ENCODE measurements at places on chromosomes 4 and X. TPM values are rescaled to one million over a fixed set of nuclear protein-coding genes. Genes with fewer than 3 reads are reported as not detected.
A peak's percentile ranks its signal among the peaks of the same experiment; 100 is the strongest.

GRCh38 chr4:118032691-118033090 is 1.6 kb upstream of the NDST3 start:
- H3K4me3 ChIP-seq, result peak overlapping the region; percentile 48
- no peaks in the 10 kb centered on the region for H3K4me1 ChIP-seq
- no peaks in the 10 kb centered on the region for H3K27me3 ChIP-seq
- no peaks in the 10 kb centered on the region for H3K36me3 ChIP-seq
- no peak for DNase-seq
- H3K27ac ChIP-seq, result peak overlapping the region; percentile 58

- no peak overlapping the region for H3K4me3 ChIP-seq
- DNase-seq, result no peak
- no peak overlapping the region for H3K27ac ChIP-seq
- no peaks in the 10 kb centered on the region for H3K4me1 ChIP-seq
Observed at GRCh38 chrX:7925867-7926472, 1.2 kb downstream of the PNPLA4 start.

The PARM1 gene
- total RNA-seq, result 26.3 TPM

The CWH43 gene
- 11.3 TPM for total RNA-seq

DNA sequence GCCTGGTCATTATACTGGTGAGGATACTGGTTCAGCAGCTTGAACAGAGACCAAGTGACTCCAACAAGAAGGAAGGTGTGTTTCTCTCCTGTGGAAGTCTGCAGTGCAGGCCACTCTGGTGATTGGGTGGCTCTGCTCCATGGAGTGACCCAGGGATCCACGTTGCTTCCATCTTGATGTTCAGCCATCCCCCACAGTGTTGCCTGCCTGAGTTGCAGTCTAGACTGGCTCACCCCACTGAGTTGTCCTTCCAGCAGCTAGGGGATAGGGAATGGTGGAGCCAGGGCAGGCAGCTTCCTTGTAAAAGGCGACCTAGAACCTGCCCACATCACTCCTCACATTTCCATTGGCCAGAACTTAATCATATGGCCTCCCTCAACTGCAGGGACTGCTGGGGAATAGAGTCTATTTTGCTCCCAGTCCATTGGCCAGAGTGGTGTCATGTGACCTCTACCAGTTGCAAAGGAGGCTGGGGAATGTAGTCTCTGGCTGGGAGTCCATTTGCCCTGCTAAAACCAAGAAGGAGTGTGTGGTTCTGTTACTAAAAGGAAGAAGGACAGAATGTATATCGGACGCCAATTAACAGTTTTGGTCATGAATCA is 8.0 kb downstream of the MAN2B2 start:
- H3K4me3 ChIP-seq, result no peak overlapping the region
- H3K36me3 ChIP-seq, result peaks cover 38% of the 10 kb centered on the region
- H3K27ac ChIP-seq, result no peak overlapping the region
- H3K4me1 ChIP-seq, result no peaks in the 10 kb centered on the region
- H3K27me3 ChIP-seq, result no peaks in the 10 kb centered on the region

The XAGE1B gene
- not detected for total RNA-seq

DNA sequence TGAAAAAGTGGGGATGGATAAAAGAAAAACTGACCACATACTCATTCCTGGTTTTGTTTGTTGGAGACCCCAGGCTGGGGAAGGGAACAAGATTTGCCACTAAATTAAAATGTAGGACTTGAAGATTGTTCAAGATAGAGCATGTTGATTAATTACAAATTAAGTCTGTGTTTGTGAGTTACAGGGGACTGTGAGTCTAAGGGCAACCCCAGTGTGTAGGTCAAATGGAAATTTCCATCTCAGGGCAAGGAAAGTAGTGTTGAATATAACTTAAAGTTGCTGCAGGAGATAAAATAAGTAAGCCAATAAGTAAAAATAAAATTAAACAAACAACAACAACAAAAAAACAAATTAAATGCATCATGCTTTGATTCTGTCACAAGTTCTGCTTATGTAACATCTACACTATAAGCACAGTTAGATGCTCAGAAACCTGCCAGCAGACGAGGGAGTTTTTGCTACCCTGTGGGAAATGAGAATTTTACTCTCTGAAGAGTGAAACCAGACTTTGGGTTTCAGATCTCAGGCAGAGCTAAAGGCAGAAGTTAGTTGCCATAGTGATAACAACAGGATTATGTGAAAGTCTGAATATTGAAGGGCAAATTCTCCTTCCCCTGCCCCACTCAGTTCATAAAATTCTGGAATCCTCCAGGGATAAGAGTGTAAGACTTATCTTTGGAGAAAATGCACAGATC is 352.3 kb downstream of the GRXCR1 start:
- no peak overlapping the region for H3K4me3 ChIP-seq
- no peaks in the 10 kb centered on the region for H3K4me1 ChIP-seq
- H3K36me3 ChIP-seq, result no peaks in the 10 kb centered on the region
- H3K27me3 ChIP-seq, result no peaks in the 10 kb centered on the region
- DNase-seq, result no peak

The PPP4R3C gene
- not detected for total RNA-seq

DNA sequence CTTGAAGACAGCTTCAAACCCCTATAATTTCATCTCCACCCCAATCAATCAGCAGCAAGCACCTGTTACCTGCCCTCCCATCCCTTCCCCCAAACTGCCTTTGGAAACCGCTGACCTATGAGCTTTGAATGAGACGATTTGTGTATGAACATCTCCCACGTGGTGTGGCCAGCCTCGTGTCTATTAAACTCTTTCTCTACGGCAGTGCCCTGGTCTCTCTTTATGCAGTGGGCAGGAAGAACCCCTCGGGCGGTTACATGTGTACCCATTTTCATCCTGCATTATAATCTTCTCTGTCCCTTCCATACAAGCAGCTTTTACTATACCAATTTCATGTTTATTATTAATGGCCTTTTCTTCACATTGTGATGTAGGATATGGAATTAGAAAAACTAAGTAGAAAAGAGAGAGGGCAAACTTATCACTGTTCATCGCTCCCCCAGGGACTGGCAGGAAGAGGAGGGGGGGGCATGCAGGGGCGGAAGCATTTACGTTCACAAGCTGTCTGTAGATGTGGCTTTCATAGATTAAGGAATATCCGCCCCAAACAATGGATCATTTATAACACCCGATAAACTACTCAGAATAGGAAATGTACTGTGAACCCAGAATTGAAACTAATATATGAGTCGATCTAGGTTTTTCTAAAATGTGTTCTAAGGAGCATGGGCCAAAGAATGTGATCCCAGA is 95.5 kb upstream of the ZNF518B start:
- H3K4me1 ChIP-seq, result no peaks in the 10 kb centered on the region
- DNase-seq, result no peak
- H3K4me3 ChIP-seq, result no peak overlapping the region
- no peaks in the 10 kb centered on the region for H3K36me3 ChIP-seq

DNA sequence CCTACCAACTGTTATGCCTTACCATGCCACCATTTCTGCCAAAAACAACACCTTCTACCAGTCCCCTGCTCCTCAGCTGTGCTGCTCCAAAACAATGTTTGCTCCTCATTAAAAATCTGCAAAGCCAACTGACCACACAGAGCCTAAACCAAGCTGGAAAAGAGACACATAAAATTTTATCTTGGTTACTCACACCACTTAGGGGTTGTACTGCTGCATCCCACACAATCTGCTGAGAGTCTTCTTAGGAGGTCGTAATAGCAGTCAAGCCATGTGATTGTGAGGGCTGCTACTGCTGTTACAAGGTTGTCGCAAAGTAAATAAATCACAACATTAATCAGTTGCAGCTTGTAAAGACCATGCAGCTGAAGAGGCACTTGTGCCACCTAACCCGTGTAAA is 607.4 kb upstream of the FAM241A start:
- H3K4me3 ChIP-seq, result no peak overlapping the region
- DNase-seq, result no peak
- H3K27me3 ChIP-seq, result no peaks in the 10 kb centered on the region
- H3K36me3 ChIP-seq, result no peaks in the 10 kb centered on the region
